Effector memory CD8-positive, alpha-beta T cell (primary cell): ENCODE measurements at places on chromosomes 7 and 10.

- no peak for DNase-seq
Observed at GRCh38 chr10:8315619-8316021, 261.1 kb downstream of the GATA3 start.

DNA sequence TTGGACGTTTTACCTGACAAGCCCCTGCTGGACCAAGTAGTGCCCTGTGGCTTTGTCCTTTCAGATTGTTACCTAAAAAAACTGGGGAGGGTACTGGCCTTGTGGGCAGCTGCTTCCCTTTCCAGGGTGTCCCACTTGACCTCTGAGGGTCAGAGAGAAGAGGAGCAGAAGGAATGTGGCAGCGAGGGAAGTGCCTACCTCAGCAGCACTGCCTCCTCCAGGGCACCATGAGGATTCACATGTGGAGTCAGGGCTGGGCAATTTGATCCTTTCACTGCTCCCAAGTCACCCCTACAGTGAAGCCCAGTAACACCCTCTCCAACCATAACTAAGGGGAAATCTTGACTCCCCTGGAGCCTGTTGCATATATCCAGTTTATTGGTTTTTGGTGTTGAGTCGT is 64.6 kb downstream of the ITGB1 start:
- no peak for DNase-seq

GRCh38 chr10:106189292-106189691 is 975.2 kb downstream of the SORCS1 start:
- DNase-seq, result no peak

GRCh38 chr7:129713544-129713943 is 102.0 kb downstream of the NRF1 start:
- DNase-seq, result no peak

- DNase-seq, result no peak
Observed at GRCh38 chr7:122384528-122384927, 80.0 kb upstream of the FEZF1 start.

DNA sequence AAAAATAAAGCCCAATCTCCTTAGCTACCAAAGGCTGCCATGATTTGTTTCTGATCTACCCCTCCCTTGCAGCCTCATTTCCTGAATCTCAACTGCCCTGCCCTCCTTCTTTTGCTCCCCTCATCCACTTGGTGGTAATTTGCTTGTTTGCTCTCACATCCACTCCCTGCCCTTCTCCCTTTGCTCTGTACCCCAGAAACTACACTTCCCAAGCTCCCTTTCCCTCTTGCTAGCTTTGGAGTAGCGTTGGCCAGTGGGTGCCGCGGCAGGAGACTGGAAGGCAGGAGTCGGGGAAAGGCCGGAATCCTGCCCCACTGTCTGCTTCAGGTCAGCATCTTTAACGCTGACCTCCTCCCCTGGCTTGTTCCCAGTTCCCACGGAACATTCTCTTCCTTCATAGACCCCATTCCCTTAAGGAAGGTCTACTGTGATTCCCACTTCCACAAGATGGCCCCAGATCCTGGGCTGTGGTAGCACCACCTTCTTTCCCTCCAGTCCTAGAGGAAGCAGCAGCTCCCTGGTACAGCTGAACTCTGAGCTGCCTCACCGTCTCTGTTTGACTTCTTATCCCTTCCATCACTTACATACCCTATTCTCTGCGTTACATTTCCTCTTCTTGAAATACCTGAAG is 79.1 kb downstream of the PIK3CG start:
- no peak for DNase-seq

GRCh38 chr7:114652041-114652440 is 237.4 kb downstream of the FOXP2 start:
- no peak for DNase-seq

DNA sequence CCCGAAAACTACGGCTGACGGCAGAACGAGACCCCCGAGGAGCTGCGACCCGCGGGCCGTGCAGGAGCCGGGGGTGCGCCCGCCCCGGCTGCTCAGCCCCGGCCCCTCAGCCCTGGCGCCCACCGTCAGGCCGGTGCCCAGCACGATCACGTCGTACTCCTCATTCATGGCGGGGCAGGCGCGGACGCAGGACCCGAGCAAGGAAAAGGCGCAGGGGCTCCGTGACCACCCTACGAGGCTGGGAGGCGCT is 218 bp downstream of the GDI2 start:
- DNase-seq, result no peak

GRCh38 chr10:4688601-4689000 is 137.4 kb upstream of the AKR1E2 start:
- no peak for DNase-seq

DNA sequence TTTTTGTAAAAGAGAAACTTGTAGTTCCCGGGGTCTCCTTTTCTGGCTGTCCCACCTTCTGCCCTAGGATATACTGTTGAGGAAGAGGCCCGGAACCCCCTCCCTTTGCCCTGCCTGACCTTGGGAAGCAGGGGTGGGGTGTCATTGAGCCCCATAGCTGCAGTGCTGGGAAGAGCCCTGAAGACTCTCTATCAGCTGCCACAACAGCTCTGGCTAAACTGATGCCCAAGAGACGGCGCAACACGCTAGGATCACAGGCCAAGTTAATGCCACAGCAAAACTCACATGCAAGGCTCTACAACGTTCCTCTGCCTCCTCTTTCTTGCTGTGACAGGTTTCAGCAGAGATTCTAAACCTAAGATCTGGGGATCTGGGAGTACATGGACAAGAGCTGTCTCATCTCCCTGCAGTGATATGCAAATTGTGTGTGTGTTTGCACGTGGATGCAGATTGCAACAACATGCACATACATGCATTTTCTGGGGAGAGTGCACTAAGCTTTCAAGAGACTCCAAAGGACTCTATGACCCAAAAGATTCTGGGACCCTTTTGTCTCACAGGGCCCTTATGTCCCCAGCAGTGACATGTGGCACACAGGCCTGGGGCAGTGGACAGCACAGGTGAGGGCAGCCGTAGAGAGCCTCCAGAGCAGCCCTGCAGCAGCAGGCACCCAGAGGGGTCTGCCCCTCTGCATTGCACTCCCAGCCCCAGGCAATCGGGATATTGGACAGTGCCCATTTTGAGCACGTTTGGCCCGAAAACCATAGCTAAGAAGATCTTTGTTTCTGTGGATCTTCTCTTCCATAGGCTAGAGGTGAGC is 2.5 kb downstream of the RASSF4 start:
- DNase-seq, result no peak

DNA sequence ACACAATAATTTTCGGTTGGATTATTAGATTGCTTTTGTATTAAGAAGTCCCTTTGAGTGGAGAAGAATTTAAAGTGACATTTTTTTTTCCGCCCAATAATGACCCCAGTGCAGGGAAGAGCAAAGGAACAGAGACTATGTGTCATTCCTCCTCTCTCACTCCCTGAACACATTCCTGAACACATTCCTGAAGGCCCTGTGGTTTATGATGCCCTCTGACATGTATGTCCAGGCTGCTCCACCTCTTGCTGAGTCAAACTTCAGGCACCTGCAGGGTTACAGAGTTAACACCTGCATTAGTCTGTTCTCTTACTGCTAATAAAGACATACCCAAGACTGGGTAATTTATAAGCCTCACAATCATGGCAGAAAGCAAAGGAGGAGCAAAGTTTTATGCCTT is 704.0 kb upstream of the LRRN3 start:
- no peak for DNase-seq

DNA sequence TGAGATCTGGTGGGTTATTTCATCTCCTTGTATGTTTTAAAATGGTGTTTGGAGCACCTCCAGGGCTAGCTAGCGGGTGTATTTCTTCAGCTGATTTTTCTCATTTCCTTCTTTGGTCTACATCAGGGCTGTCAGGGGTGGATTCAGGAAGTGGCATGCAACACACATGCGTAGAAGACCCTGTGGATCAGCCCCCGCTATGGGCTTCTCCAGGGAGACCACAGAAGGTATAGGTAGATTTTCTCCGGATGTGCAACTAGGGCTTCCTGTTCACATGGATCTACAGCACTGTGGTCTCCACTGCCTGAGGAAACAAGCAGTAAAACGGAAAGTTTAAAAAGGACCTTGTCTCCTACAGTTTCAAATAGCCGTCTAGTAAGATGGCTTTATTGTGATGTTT is 10.4 kb downstream of the NUB1 start:
- peak; percentile 62 for DNase-seq

DNA sequence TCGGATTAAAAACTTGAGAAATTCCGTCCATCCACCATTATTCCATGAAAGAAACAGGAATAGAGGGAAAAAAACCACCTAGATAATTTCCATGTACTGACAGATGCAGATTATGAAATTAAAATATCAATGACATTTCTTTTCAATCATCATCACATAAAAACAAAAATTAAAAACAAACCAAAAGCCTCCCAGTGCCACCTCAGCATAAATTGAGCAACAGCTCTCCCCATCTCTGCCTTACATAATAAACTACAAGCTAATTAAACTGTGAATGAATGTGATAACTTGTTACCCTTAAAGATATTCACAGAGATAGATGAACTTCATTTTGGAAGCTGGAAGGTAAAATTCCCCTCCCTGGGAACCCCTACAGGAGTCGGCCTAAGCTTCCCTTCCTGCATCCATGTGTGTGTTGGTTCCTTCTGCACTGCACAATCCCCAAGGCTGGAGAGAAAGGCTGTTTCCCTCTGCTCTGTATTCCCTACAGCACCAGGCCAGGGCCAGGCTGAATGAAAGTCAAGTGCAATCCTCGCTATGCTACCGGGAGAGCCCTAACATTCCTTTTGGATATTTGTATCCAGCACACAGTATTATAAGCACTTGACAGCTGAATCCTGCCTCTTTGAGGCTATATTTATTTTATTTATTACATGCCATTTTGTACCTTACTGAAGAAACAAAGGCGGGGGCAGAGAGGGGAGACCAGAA is 8.1 kb downstream of the CCDC6 start:
- DNase-seq, result no peak

GRCh38 chr7:93366816-93367215 is 134.7 kb downstream of the VPS50 start:
- no peak for DNase-seq

DNA sequence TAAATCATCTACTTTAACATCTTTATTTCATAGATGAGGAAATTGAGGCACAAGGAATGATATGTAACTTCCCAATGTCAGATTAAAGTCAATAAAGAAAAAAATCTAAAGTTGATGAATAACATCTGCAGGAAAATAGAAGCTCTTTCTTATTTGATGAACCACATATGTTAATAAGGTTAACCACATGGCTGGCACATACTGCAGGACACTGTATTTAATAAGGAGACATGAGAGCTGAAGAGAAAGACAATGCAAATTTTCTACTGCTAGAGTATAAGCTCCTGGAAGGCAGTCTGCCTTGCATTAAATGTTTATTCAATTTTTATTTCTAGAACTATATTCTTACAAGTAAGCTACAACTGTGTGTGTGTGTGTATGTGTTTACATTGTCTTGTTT is 4.4 kb downstream of the RAB11FIP2 start:
- no peak for DNase-seq

GRCh38 chr10:132393695-132394181 is 3.3 kb upstream of the PWWP2B start:
- no peak for DNase-seq

GRCh38 chr10:15335508-15335907 is 35.6 kb downstream of the FAM171A1 start:
- no peak for DNase-seq

GRCh38 chr7:33702514-33703054 is 202.8 kb upstream of the BMPER start:
- DNase-seq, result no peak

- no peak for DNase-seq
Observed at GRCh38 chr10:78817361-78817760, 251.4 kb upstream of the ZMIZ1 start.

DNA sequence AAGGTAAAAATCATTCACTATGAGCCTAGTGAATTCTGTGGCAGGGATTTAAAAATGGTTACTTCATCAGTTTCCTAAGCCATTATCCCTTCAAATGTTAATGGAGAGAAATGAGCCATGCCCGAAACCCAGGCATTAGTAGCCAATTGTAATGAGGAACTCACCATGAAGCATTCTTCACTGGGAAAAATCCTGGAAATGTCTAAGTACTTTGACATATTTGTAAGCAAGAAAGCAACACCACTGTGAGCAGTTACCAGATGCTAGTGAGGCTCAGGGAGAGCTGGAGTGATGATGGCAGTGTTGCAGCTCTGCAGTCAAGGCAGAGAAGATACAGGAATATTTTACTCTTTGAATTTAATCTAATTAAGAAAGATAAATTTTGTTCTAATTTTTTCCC is 220.0 kb upstream of the MBL2 start:
- no peak for DNase-seq

GRCh38 chr7:149473251-149473650 is 12.4 kb upstream of the ZNF777 start:
- DNase-seq, result no peak

GRCh38 chr7:80181411-80181810 is 46.8 kb downstream of the GNAI1 start:
- no peak for DNase-seq

DNA sequence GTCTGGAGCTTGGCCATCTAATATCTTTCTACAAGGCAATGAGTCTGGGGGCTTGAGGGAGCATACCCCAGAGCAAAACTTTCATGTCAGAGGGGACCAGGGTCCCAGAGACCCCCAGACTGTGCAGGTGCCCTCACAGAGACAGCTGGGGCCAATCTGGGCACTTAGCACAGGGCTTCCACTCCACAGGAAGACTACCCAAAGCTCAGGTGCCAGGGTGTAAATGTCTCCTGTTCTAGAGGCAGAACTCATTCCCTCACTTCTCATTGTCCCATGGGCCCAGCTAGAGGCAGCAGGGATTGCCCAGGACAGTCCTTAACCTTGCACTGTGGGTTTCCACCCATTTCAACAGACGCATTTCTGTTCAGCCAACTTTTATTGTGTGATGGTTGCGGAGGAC is 246.9 kb downstream of the ACTR3B start:
- no peak for DNase-seq

GRCh38 chr10:117718986-117719920 is 176.7 kb downstream of the EMX2 start:
- DNase-seq, result no peak

DNA sequence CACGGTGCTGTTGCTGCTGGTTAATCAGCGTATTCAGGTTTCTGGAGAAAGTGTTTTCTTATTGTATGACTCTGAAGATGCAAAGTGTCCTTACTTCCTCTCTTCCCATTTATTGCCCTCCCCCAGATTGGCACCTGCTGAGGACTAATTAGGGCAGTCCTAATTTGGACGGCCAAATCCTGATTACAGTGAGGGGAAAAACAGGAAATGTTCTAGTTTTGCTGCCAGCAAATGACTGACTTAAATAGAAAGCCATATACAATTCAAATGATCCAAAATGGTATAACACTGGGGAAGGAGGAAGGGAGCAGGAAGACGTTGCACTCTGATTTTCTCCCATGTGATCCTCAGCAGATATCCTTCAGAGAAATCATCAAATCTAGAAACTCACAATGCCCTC is 222.4 kb upstream of the LRGUK start:
- DNase-seq, result no peak

DNA sequence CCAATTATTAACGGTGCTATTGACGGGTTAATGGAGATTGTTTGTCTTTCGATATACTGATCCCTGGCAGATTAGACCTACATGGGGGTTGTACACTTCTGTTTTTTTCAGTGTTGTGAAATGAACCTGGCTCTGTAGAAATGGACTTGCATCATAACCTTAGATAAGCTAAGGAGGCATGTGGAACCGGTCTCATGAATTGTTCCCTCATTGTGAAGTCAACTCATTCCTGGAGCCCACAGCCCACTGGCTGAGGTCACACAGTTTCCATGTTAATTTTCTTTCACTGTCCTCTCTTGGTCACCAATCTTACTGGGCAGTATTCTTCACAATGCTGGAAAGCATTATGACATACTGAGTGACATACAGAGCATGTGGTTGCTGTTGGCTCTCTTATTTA is 202.8 kb downstream of the BMPER start:
- no peak for DNase-seq

- DNase-seq, result no peak
Observed at GRCh38 chr10:109183366-109183765, 739.9 kb downstream of the XPNPEP1 start.
